ENCODE measurements at places on chromosomes 7 and 10. TPM values are rescaled to one million over a fixed set of nuclear protein-coding genes. Genes with fewer than 3 reads are reported as not detected.

DNA sequence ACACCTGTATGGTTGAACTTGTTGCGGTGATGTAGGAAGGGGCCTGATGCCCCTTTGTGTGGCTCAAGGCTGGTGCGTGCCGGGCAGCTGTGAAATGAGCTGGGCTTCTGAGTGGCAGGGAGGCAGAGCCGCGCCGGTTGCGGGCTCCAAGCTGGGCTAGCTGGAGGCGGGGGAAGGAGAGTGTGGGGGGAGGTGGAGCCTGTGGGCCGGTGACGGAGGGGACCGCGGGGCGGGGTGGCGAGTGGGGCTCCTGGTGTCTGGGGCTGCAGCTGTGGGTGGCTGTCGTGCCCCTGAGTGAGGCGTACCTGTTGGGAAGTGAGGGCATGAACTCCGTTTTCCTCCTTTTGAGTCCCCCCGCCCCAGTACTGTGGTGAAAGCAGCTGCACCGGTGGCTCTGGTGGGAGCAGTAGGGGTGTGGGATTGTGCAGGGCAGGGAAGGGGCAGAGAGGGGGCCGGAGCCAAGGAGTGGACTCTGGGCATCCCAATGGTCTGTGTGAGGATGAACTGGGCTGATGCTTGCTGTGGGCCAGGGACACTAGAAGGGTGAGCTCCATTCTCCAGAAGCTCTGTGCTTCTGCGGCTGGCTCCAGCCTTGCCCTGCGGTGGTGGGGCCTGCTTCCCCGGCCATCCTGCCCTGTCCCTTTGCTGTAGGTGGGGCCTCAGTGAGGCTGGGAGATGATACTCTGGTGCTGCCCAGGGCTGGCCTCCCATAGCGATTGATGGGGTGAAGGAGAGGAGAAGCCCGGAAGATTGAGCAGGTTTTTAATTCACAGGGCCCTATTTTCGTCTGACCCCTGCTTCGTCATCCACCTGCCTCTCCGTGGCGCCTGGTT lies 41.7 kb downstream of the INPP5A start:
- DNase-seq: peak; percentile 71

GRCh38 chr10:2949948-2950354 lies 117.4 kb upstream of the PFKP start:
- no peak for DNase-seq

EBLN1 gene
- not detected for total RNA-seq

DNA sequence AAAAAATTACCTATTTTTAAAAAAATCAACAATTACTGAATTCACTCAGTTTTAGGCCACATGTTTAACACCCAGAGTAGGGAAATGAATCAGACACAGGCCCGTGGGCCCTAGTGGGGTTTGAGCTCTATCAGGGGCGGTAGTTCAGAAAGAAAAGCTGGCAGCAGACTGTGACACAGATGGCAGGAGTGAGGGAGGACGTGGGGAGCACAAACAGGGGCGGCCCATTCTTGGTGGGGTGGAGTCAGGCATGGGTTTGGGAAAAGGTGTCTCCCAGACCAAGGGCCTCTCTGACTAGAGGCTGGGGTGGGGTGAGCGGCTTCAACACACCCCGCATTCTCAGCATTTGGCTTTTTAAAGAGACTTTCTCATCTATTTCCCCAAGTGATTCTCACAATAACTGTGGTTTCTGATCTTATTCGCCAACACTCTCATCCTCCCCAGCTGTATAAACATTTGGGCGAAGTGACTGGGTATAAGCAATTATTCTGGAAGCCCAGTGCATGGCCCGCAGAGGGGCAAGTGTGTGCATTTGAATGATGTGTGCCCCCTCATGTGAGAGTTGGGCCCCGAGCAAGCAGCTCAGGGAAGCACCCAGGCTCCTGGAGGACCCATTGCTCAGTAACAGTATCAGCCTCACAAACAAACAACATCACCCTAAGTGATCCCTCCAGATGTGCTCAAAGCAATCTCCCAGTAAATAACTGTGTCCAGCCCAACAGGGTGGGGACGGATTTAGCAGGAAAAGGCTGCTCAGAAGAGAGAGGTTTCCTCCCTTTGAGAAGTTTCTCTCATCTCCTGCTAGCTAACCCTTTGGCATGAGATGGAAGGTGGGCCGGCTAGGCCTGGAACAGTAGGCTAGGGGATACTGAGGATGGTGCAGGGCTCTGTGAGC lies 437.6 kb upstream of the ZMIZ1 start:
- DNase-seq: no peak

DNA sequence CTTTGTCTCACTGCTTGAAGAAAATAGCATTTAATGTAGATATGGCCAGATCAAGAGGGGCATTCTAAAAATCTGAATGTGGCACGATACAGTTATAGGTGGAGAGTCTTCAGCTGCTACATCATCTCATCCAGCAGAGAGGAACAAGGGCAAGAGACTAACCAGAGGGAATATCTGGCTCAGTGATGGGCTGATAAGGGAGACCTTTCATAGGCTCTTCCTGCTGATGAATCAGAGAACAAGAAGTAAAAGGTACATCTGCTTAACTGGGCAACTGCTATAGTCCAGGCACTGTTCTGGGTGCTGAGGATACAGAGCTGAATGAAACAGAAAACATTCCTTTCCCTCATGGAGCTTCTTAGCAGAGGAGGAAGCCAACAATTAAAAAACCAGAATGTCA lies 37.9 kb downstream of the PIP4K2A start:
- no peak for DNase-seq

Measured in sigmoid colon (tissue), 7 donors.